NCI-H1930 (cell line): ENCODE measurements at places on chromosomes 11 and 22.

- DNase-seq: peak; percentile 72
These were observed 28.6 kb downstream of the TMEM123 start for GRCh38 chr11:102423936-102424335.

DNA sequence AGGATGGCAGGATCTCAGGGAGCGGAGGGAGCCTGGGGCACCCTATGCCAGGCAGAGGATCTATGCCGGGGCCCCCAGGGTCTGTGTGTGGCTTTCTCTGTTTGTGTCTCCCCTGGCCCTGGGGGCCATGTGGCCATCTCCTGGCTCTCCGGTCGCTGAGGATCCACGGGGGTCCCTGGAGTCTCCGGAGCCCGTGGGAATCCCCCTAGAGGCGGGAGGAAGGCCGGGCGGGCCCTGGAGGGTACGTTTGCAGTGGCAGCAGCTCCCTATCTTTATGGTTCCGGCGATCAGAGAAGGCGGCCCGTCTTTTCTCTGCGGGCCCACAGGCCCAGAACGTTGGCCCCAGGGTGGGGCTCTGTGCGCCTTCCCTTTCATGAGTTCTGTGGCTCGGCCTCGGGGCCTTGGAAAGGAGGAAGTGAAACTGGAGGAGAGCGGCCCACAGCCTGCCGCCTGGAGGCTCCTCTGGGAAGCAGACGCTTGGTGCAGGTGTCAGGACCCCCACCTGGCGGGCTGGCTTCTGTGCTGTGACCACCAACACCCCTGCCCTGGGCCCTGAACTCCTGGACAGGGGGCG lies 82.1 kb downstream of the KCNQ1 start:
- no peak for DNase-seq

- DNase-seq: no peak
These were observed 35.4 kb downstream of the C22orf42 start for GRCh38 chr22:32123657-32124056.

DNA sequence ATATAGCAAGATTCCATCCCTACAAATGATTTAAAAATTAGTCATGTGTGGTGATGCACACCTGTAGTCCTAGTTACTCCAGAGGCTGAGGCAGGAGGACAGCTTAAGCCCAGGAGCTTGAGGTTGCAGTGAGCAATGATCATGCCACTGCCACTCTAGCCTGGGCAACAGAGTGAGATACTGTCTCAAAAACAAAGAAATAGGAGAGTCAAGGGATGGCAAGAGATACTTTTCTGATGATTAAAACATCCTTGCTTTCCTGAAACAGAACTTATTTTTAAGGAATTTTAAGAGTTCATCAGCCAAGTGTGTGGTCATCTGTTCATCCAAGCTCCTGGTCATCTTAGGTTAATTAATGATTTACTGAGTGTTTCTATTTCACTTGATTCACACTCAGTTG lies 1252.0 kb downstream of the LRRC4C start:
- no peak for DNase-seq

- DNase-seq: no peak
These were observed 617 bp downstream of the CSKMT start for GRCh38 chr11:62665599-62666258.

DNA sequence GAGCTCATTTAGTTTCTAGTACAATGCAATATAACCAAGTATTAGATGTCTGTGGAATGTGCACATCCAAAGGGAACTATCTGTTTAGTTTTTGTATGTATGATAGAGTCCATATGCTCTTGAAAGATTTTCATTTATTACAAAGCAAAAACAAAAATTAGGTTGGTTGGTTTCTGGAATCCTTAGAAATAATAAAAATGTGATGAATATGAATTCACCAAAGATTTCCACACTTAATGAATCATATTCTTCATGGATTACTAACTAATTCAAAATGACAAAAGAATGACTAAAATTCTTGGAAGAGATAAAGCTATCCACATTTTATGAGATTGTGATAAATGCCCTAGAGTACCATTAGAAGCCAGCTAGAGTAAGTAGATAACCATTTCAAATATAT lies 261.1 kb downstream of the SBF2 start:
- no peak for DNase-seq

DNA sequence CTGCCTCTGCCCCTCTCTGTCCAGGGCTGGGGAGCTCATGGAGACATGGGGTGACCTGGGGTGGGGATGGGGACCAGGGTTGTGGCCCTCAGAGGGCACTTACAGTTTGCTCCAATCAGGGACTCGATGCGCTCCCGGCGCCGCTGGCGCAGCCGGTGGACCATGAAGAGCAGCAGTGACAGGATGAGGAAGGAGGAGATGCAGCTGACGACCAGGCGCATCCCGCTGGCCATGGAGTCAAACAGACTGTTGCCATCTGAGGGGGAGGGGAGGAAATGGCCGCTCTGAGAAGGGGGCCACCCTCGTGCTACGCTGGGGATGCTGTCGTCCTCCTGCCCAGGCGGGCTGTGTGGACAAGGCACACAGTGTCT lies 80.5 kb downstream of the DGCR2 start:
- DNase-seq: no peak

DNA sequence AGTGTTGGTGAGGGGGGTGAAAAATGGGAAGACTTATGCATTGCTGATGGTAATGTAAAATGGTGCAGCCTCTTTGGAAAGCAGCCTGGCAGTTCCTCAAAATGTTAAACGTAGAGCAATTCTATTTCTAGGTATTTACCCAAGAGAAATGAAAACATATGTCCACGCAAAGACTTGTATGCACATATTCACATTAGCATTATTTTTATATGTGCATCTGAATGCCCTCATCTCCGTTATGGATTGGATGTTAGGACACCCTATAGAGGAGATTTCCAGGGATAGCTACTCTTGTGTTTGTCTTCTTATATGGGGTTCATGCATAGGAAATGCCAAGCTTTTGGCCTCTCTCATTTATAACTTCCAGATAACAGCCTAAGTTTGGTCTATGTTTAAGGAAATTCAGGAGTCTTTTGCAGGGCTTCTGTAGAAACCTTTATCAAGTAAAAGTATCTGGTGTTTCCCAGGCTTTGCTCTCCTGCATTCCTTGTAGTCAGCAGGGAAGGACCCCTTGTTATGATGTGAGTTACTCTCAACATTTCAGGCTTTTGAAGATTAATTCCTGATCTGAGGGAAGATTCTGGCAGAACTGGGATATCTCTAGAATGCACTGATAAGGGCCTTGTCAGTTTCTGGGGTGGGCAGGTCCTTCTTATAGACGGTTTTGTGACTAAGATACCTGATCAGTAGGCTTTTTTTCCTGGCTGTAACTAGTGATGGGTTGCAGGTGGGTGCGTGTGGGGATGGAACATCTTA lies 116.8 kb downstream of the TEAD1 start:
- no peak for DNase-seq

GRCh38 chr11:109696191-109696897 lies 274.4 kb downstream of the C11orf87 start:
- no peak for DNase-seq

DNA sequence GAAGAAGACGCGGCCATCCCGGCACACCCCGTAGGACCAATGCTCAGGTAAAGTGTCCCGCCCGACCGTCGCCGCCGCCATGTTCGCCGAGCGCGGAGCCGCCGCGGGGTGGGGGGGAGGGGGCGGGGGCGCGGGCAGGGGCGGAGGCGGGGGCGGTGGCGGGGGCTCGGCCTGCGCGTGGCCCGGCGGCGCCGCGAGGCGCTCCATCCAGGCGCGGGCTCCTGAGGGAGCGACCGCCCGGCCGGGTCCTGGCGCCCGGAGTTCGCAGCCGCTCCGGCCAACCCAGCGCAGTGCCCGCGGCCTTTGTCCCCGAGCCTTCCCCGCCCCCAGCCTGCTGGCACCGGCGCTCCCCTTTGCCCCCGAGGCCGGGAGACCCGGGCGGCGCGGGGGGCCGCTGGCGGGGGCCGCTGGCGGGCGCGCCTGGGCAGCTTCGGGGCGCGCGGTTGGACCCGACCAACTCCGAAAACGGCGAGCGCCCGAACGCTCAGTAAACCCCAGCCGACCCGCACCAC lies at the start of gene PLEKHA7:
PLEKHA7 (minus strand) TSS at position 94 of the 512 bp plus-strand sequence; CDS start at position 81, 13 bp downstream.
- peak; percentile 20 for DNase-seq

- DNase-seq: no peak
These were observed 137.4 kb downstream of the EHF start for GRCh38 chr11:34758262-34758661.

- DNase-seq: no peak
These were observed 16.5 kb downstream of the ZBTB16 start for GRCh38 chr11:114075891-114076441.

GRCh38 chr22:43945632-43946383 lies 9.4 kb upstream of the SAMM50 start:
- DNase-seq: peak; percentile 43

- DNase-seq: no peak
These were observed 12.2 kb downstream of the TEAD1 start for GRCh38 chr11:12686246-12687060.
